Stimulated activated CD4-positive, alpha-beta T cell treated with anti-CD3 and anti-CD28 coated beads, Interleukin-4, amount 100 ng/mL, for 24 hours (primary cell): ENCODE measurements at places on chromosomes 16 and 17.

DNA sequence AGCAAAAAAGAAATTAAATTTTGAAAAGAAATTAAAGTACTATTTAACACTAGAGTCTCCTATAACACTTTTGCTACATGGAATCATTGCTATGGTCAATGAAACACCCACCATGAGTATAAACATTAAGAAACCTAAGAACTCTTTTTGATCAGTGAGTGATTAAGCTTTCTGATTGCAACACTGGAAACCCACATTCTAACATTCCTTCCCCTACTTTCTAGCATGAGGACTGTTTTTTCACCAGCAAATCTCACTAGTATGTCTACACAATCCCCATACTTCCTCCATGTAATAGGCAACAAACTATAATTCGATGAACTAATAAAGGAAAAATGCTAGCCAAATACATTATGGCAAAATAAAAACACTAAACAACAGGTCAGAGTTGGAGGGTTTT, 54.7 kb downstream of the SKAP1 start:
- DNase-seq: no peak

GRCh38 chr16:61814726-61815347, 221.4 kb downstream of the CDH8 start:
- no peak for DNase-seq

DNA sequence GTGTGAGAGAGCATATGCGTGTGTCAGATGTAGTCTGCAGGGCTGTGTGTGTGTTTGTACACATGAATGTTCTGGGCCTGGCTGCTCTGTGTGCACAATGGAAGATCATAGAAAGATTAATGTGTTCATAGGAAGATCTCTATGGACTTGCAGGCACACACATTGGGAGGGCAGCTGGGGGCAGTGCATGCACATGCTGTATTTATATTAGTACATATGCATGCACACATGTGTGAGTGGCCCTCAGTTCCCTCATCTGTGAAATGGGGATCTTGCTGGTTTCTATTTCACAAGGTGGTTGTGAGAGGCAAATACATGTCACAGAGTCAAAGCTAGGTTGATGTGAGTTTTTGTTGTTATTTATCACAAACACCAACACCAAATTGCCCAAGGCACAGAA, 2.1 kb downstream of the CA7 start:
- no peak for DNase-seq

DNA sequence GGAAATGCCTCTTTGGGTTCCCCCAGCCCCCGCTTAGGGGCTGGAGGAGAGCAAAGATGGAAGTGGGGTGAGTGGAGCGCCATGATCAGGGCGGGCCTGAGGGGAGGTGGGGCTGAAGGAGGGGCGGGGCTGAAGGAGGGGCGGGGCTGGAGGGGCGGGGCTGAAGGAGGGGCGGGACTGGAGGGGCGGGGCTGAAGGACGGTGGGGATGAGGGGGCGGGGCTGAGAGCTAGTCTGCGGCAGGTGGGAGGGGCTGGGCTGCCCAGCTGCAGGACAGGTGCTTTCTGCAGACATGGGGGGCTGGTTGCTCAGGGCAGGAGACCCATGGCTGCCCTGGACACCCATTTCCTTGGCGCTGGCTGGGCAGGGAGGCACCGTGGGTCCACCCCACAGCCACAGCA, 39.1 kb upstream of the PABPN1L start:
- DNase-seq: no peak

GRCh38 chr17:16272111-16272840, 55.3 kb downstream of the PIGL start:
- DNase-seq: no peak

DNA sequence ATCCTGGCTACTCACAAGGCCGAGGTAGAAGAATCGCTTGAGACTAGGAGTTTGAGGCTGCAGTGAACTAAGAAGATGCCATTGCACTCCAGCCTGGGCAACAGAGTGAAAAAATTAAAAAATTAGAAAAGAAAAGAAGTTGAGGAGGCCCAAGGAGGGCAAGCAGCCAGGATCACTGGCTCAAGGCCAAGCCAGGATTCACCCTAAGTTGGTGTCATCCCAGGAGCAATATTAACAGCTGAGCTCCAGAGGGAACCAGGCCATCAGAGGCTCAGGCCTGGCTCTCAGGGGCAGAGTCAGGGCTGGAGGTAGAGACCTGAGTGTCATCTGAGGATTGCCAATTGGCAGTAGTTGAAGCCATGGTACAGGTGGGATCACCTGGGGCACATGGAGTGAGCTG, 20.7 kb downstream of the DRC3 start:
- no peak for DNase-seq

GRCh38 chr16:67250045-67250327, 1.2 kb downstream of the SLC9A5 start:
- DNase-seq: no peak

- no peak for DNase-seq
Observed at GRCh38 chr17:6502871-6503509, 53.4 kb downstream of the PITPNM3 start.

DNA sequence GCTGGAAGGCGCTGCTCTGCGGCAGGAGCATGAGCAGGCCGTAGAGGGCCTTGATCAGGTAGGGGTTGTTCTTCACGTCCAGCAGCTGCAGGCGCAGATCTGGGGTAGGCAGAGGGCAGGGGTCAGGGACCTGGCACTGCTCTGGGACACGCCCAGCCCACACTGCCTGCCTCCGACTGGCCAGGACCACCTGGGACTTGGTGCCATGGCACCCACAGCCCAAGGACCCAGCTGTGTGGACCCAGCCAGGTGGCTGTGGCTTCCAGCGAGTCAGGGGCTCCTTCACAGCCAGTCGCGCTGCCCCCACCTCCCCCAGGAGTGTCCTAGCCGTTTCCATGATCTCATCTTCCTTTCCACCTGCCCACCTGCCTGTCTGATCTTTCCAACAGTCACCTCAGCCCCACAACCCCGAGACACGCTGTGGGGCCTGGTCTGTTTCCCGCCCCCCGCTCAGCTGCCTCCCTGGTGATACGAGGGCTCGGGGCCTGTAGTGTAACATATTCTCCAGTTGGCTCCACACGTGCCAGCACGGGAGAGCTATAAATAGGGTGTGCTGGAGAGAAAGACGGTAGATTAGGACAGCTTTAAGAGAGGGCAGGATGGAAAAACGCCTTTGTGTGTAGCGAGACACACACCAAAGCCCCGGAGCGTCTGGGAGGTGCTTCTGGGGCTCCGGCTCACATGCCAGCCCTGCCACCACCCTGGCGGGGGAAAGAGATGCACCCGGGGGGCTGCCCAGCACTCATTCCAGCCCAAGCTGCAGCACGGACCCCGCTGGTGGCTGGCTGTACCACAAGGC, 7.2 kb upstream of the MTSS2 start:
- no peak for DNase-seq

DNA sequence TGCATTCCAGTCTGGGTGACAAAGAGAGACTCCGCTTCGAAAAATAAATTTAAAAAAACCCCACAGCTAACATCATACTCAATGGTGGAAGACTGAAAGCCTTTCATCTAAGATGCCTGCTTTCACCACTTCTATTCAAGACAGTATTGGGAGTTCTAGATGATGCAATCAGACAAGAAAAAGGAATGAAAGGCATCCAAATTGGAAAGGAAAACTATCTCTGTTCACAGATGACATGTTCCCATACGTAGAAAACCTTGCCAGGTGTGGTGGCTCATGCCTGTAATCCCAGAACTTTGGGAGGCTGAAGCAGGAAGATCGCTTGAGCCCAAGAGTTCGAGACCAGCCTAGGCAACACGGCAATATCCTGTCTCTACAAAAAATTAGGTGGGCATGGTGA, 31.1 kb downstream of the RANBP10 start:
- DNase-seq: no peak

GRCh38 chr16:12217341-12217740, 240.8 kb downstream of the SNX29 start:
- no peak for DNase-seq

GRCh38 chr16:82037666-82038065, 2.6 kb downstream of the HSD17B2 start:
- DNase-seq: no peak

GRCh38 chr17:9645851-9646545, 681 bp downstream of the USP43 start:
- DNase-seq: no peak

DNA sequence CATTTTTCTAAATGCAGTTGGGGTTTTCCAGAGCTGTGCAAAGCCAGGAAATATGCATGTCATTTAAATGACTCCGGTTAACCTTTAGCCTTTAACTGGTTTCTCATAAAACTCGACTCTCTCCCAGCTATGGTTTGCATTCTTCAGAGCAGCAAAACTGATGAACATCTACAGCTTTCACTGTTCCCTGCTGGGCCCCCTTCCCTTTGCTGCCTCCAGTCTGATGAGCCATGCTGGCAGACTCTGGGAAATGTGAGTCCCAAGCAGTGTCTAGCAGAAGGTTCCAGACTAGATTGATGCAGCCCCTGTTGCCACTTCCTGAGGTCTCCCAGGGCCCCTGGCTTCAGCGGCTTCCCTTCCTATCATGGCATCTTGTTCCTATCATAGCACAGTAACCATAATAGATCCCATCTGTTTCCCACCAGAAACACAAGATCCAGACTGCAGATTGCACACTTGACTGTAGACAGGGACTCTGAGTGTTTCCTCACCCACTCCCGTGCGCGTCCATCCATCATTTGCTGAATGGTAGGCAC, 135.4 kb downstream of the CLEC16A start:
- DNase-seq: peak; percentile 23

DNA sequence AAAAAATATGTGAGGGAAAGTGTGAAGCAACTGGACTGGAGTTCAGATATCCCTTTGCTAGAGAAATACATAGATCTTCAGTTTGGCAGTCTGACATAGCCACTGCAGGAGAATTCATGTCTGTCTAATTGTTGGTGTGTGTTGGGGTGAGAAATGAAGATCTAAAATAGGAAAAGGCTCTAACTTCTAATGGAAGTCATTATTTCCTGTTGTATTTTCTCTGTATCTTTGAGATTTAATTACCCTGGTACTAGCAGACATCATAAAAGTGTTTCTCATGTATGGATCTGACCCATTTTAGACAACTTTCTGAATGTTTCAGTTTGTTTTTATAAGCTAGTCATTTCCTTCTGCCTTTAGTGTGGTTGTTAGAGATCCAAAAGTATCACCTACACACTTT, 128.3 kb downstream of the NLK start:
- DNase-seq: no peak

GRCh38 chr16:68644715-68645493, at the start of gene CDH3:
TSS of gene CDH3 (plus strand) at chr16:68645310. CDS start at chr16:68645380, 70 bp downstream.
- DNase-seq: no peak

DNA sequence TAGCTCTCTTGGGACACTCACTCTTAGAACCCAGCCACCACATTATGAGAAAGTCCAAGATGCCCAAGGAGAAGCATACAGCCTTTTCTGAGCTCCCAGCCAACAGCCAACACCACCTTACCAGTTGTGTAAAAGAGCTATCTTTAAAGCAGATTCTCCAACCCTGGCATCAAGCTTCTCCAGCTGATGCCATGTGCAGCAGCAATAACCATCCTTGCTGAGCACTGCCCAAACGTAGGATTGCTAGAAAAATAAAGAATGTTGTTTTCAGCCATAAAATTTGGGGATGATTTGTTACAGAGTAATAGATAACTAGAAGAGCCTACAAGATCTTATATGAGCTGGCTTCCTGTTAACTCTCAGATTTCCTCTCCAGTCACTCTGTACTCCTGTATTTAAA, 443.7 kb upstream of the DYNLRB2 start:
- no peak for DNase-seq

GRCh38 chr17:79438546-79439334, 172.1 kb downstream of the RBFOX3 start:
- no peak for DNase-seq

- peak; percentile 15 for DNase-seq
Observed at GRCh38 chr17:37506678-37507077, 17.0 kb downstream of the DUSP14 start.

- DNase-seq: no peak
Observed at GRCh38 chr17:45794840-45795239, 10.7 kb downstream of the CRHR1 start.

- no peak for DNase-seq
Observed at GRCh38 chr17:40178021-40178601, 841 bp downstream of the RAPGEFL1 start.

- no peak for DNase-seq
Observed at GRCh38 chr17:55690105-55690508, 32.6 kb downstream of the TMEM100 start.

- no peak for DNase-seq
Observed at GRCh38 chr16:24775455-24775854, 46.0 kb downstream of the TNRC6A start.

DNA sequence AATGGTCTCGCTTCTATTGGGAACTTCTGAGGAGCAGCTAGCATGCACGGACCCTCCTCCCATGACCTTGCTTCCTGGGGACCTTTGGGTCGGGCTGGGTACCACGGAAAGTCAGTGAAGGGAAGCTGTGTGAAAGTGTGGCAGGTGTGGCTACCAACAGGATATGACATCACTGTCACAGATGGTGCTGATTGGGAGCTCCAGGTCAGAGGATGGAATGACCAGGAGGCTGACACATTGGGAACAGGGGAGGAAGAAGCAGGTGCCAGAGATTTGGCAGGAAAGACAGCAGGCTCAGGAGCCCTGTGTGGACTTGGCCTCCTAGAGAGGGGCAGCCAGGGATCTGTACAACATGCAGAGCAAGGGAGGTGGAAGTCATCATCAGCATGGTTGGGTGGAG, 34.0 kb downstream of the CPNE2 start:
- DNase-seq: no peak

DNA sequence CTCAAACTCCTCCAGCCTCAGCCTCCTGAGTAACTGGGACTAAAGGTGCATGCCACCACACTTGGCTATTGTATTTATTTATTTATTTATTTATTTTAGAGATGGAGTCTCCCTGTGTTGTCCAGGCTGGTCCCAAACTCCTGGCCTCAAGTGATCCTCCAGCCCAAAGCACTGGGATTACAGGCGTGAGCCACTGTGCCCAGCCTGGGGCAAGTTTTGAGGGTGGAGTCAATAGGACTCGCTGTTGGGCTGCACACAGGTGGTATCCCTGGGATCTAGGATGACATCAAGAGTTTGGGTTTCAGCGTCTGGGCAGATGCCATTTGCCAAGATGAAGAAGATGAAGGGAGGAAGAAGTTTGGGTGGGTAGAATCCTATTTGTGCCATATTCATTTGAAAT, 213.9 kb downstream of the GSG1L start:
- DNase-seq: no peak

GRCh38 chr16:66324815-66325515, 41.5 kb upstream of the CDH5 start:
- no peak for DNase-seq

GRCh38 chr16:64162613-64163375, 959.1 kb downstream of the CDH11 start:
- no peak for DNase-seq

- no peak for DNase-seq
Observed at GRCh38 chr17:57432507-57433277, 176.4 kb downstream of the MSI2 start.

DNA sequence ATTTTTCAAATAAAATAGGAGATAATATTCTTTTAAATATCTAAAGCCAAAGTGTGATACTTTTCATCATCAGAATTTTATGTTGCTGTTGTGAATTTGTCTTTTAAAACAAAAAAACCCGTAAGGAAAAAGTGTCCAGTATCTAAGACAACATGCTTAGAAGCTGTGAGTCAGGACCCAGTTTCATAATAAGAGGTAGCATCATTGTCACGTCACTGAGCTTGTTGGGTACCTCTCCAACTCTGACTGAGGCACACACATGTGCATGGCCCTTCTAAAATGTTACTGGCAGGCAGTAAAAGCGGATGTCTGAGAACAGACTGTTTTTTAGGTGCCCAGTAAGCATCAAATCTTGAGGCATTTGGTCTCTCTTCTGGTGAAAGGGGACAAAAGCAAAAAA, 2.5 kb downstream of the CIAPIN1 start:
- no peak for DNase-seq
